Putamen (tissue), 1 donor: ENCODE measurements at places on chromosomes 13 and 19.

GRCh38 chr19:14433554-14434501 is 722 bp downstream of the PKN1 start:
- DNase-seq, result no peak

- peak; percentile 69 for DNase-seq
These were observed 1.5 kb downstream of the KMT5C start for GRCh38 chr19:55341171-55341588.

- peak; percentile 76 for DNase-seq
These were observed 274.5 kb upstream of the NBEA start for GRCh38 chr13:34667286-34668218.

DNA sequence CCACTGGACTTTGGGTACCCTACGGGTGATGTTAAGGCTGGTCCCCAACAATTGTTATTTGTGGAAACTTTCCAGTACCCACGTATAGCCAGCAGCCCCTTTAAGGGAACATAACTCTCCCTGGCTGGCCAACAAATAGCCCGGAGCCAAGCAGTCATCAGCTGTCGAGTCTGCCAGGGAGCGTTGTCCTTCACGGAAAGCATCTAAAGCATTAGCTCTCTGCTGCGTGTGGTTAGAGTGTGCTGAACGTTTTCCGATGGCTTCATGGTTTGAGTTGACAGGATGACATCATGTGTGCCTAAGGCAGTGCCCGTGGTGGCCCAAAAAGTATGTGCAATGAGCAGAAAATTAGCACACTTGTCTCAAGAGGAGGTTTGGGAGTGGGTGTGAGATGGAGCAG is 3.3 kb upstream of the ZNF556 start:
- no peak for DNase-seq

DNA sequence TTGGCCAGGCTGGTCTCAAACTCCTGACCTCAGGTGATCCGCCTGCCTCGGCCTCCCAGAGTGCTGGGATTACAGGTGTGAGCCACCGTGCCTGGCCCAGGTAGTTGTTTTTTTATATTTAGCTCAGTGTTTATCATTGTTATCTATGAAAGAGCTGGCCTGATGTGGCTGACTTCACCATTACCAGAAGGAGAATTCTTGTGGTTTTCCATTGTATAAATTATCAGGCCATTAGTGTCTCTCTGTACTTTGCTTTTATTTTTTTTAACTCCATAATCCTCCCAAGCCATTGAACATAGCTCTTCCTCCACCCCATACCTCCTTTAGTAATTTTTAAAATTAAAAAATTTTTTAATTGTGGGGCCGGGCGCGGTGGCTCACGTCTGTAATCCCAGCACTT is 24.2 kb downstream of the CERS4 start:
- DNase-seq, result no peak

DNA sequence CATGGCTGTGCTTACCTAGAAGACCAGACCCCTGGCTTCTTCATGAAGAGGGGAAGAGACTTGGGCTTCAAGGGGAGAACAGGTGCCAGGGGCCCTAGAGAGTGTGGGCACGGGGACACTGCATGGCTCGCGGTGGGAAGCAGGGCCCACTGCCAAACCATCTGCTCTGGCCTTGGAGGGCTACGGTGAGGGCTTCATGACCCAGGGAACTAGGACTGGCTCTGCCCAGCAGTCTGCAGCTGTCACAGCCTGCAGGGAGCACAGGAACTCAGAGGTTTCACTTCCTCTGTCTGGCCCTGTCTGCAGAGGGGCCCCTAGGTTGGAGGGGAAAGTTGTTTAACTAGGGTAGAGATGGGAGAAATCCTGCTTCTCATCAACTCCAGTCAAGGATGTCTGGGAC is 4.3 kb downstream of the ERCC1 start:
- no peak for DNase-seq

- no peak for DNase-seq
These were observed 46.3 kb downstream of the ZNF724 start for GRCh38 chr19:23203841-23204344.

DNA sequence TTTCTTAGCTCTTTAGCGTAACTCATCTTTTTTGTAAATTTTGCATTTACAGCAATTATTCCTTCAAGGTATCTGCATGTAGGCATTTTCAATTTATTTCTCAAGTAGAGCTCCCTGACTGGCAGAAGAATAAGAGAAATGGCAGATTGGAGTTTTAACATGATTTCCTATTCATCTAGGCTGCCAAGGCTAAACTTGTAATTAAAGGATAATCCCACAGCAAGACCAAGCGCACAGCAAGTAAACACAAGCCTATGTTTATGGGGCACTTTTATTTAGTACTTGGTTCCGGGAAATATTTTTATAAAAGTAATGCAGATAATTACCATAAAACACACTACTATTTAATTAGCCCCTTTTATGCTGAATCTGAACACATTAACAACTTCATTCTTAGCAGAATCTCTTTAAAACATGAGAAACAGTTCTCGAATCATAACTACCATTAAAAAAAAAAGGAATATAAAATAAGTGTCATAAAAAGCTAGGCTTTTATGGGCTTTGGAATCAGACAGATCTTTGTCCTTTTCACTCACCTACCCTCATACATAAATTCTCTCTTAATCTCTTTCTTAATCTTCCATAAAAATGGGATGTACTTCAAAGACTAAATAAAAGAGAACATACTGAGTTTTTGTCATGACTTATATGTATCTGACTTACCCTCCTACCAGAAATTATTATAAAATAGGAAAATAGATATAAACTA is 961.6 kb upstream of the MIR17HG start:
- no peak for DNase-seq

DNA sequence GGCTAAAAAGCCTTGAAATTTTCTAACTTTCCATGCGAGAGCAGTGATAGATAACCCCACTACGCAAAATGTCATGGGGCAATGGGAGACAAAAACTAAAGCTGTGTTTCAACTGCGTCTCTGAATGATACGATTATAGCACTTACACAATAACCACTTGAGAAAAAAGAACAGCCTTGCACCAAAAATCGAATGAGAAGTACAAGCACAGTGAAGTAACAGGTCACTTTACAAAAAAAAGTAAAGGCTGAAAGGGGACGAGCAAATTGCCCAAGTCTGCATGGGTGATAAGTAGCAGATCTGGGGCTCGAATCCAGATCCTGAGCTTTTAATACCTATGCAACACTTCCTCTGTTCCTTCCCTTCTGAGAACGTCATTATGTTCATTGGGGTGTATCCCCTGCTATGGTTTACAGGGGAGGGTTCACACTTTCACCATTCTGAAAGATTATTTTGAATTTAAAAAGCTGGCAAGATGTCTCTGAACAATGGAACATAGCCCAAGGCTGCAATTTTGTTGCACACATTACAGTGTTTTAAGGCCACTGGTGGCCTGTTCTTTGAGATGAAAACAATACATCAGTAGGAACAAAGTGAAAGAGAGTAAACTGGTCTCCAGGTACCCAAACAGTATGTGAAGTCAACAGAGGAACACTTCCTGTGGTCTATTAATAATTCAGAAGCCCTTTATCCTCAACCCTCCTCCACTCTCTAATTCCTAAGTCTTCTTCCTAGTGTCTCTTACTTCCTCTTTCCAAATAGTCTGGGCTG is 3.2 kb downstream of the CPB2 start:
- no peak for DNase-seq

DNA sequence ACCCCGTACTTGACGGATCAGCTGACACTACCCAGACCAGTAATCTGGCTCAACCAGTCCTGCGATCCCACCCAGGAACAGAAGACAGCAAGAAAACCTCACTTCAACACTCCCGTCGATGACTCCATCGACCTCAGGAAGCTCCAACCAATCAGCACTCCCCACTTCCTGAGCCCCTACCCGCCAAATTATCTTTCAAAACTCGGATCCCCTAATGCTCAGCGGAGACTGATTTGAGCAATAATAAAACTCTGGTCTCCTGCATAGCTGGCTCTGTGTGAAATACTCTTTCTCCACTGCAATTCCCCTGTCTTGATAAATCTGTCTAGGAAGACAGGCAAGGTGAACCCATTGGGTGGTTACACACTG is 1.2 kb downstream of the LSM4 start:
- DNase-seq, result no peak

- no peak for DNase-seq
These were observed 8.9 kb upstream of the ZNF507 start for GRCh38 chr19:32336259-32337083.

GRCh38 chr13:79481685-79482052 is 714 bp downstream of the NDFIP2 start:
- DNase-seq, result no peak

GRCh38 chr13:74289861-74290773 is 155.9 kb upstream of the KLF12 start:
- DNase-seq, result peak; percentile 86

DNA sequence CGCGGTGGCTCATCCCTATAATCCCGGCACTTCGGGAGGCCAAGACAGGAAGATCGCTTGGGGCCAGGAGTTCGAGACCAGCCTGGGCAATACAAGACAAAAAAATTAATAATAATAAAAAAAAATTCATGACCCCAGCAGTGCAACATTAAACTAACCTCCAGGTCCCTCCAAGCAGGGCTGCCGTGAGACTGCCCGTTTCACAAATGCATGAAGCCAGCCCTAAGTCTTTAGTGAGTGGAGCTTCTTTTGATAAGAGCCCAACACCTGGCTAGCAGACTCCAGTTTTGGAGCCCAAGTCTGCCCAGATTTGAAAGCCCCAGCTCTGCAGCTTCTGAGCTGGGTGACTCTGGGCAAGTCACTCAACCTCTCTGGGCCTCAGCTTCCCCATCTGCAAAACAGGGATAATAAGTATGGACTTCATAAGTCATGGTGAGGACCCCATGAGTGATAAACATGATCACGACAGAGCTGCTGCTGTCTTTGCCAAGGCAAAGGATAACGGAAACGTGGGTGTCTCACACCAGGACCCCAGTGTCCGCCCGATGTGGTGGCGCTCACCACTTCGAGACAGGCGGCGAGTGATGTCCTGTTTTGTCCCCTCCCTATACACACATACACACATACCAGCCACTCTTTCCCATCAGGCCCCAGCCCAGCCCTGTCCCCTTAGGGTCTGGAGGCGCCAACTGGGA is 38.4 kb upstream of the NANOS3 start:
- no peak for DNase-seq

GRCh38 chr13:60164234-60164889 is 634 bp upstream of the DIAPH3 start:
- no peak for DNase-seq

- no peak for DNase-seq
These were observed 6.3 kb upstream of the ZSWIM4 start for GRCh38 chr19:13788991-13789390.

DNA sequence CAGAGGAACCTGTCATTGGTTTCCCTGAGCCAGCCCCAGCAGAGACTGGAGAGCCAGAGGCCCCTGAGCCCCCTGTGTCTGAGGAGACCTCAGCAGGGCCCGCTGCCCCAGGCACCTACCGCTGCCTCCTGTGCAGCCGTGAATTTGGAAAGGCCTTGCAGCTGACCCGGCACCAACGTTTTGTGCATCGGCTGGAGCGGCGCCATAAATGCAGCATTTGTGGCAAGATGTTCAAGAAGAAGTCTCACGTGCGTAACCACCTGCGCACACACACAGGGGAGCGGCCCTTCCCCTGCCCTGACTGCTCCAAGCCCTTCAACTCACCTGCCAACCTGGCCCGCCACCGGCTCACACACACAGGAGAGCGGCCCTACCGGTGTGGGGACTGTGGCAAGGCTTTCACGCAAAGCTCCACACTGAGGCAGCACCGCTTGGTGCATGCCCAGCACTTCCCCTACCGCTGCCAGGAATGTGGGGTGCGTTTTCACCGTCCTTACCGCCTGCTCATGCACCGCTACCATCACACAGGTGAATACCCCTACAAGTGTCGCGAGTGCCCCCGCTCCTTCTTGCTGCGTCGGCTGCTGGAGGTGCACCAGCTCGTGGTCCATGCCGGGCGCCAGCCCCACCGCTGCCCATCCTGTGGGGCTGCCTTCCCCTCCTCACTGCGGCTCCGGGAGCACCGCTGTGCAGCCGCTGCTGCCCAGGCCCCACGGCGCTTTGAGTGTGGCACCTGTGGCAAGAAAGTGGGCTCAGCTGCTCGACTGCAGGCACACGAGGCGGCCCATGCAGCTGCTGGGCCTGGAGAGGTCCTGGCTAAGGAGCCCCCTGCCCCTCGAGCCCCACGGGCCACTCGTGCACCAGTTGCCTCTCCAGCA is 4.2 kb downstream of the ZNF574 start:
- no peak for DNase-seq

DNA sequence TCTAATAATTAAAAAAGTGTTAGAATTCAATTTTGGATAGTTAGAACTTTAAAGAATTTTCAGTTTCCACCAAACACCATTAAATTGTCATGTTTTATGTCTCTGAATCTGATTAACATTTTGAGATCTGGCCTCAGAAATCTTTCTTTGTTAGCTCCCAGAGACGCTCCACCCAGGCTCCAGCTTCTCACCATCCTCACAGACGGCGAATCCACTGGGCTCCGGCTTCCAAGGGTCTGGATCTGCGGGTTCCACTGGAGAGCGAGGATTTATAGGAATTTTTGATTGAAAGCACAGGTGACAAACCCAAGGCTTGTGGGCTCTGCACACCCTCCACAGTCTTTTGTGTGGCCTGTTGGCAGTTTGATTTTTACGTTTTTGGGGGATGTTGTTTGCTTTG is 160.6 kb downstream of the URI1 start:
- no peak for DNase-seq

DNA sequence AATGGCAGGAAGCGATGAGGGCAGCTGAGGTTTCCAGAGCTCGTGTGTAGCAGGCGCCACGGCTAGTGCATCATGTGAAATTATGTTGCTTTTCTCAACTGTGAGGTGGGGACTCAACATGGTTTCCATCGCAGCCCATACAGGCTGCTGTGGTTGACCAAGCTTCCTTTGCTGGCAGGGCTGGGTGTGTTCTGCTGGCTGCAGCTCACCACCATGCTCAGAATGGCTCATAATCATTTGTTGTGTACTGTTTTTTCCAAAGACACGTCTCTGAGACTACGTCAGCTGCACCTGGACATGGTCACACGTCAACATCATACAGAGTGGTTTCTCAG is 16.1 kb upstream of the RASA3 start:
- no peak for DNase-seq

- DNase-seq, result no peak
These were observed 35.8 kb upstream of the ZNF724 start for GRCh38 chr19:23285948-23286347.

- DNase-seq, result no peak
These were observed 197.0 kb downstream of the COL4A1 start for GRCh38 chr13:110109910-110110309.

- no peak for DNase-seq
These were observed 1563.5 kb upstream of the PRR20A start for GRCh38 chr13:55577082-55577846.

DNA sequence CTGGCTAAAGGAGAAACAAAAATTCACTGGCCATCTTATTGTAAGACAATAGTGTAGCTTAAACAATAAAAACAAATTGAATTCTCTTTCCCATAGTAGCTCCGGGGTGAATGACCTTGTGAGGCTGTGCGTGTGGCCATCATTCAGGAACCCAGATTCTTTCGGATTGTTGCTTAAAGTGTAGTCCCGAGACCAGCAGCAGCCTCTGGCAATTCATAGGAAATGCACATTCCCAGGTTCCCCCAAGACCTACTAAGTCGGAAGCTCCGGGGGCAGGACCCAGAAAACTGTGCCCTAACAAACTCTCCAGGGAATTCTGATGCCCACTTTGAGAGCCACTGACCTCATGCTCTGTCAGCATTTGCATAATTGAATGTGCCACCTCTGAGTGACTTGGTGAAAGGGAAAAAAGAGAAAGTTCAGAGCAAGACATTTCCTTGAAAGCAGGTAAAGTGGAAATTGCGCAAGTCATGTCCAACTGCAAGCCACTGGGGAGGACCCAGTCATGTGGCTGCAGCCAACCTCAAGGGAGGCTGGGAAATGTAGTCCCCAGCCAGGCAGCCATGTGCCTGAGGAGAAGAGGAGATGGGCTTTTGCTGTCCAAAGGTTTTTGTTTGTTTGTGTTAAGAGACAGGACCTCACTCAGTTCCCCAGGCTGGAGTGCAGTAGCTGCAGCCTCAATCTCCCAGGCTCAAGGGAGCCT is 50.7 kb upstream of the PNMA8B start:
- peak; percentile 41 for DNase-seq
